ENCODE measurements at places on chromosomes 7 and 10.

- no peak for DNase-seq
Observed at GRCh38 chr10:129890170-129890569, 73.9 kb downstream of the EBF3 start.

- DNase-seq: no peak
Observed at GRCh38 chr7:155744971-155745683, 67.1 kb downstream of the SHH start.

DNA sequence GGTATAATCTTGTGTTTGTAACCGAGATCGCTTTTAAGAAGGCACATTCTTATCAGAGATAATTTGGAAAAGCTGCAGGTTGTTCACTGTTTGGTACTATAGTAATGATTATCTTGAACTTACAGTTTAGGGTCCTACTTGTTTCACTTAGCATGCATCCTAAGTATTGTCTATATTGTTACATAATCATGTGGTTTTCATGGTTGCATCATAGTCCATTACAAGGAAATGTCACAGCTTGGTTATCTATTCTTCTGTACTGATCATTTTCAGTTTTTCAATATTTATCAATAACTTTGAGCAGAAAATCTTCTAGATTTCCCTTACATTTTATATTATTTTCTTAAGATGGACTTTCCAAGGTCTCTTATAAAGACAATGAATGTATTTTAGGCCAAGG is 116.3 kb downstream of the PLPP4 start:
- DNase-seq: no peak

DNA sequence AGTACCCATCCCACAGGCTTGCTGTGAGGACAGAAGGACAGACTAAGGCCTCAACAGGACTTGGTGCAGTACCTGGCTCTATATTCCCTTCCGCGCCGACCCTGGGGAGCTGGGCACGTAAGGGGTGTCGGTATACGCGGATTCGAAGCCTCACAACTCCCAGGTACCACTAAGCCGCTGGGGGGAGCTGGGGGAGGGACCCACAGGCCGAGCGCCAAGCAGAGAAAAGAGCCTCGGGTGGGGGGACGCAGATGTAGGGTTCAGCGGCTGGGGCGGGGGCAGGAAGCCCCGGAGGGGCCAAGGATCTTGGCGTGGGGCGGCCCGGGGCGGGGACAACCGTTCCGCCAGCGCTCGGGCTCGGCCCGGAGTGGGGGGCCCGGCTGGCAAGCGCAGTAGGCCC is 126.4 kb upstream of the ZNF746 start:
- DNase-seq: no peak

DNA sequence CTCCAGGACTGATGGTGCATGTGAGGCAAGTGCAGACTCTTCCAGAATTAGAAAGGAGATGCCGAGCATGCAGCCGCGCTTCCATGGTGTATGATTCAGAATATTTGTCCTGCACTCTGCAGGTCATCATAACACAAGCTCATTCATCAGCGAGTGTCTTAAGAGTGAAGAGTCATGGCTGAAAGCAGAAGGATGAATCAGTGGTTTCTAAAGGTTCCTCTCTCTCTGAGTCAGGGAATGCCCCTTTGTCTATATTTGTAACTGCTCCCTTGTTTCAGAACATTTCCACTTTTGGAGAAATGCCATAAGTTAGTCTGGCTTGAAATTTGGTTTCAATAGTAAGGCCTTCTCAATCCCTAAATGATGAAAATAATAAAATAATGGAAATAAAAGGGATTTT is 52.3 kb downstream of the HECW1 start:
- DNase-seq: peak; percentile 61

GRCh38 chr7:125136755-125137532 is 207.3 kb upstream of the POT1 start:
- no peak for DNase-seq

DNA sequence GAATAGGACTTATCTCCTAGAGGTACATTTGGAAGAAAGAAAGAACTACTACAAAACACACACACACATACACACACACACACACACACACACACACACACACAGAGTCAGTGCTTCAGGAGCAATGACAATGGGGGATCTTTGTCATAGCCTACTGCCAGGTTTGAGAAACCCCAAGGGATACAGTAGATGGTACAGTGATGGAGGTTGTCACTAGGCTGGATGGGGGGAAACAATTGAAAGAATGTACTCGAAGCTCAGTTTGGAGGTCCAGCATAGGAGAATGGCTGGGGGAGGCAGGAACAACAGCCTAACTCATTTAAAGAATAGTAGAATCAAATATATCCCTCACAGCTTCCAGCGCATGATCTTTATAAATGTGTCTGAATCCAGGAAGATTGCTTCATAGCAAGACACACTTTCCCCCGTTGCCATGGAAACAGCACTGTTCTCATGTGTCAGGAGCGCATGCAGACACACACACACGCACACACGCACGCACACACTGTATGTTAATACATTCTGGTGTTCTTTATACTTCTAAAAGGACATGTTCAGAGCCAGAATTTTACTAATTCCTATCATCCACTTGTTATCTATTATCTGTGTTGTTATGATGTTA is 32.6 kb upstream of the ZNRF2 start:
- no peak for DNase-seq

DNA sequence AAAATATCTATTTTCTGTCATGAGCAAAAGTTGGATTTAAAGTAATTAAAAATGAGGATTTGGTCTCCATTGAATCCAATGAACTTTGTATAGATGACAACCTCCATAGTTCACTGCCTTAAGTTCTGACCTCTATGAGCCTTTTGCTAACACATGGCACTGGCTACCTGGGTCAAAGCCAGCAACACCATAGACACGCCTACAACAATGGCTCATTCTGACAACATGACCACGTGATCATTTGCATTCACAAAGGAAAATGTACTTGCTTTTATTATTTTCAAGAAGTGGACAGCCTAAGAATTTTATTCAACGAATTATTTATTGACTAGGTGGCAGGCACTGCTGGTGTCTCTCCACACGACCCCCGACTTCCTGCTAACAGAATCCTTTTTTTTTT is 90.6 kb downstream of the CARD11 start:
- DNase-seq: no peak

- no peak for DNase-seq
Observed at GRCh38 chr7:108270385-108271015, 140.3 kb upstream of the LAMB4 start.

DNA sequence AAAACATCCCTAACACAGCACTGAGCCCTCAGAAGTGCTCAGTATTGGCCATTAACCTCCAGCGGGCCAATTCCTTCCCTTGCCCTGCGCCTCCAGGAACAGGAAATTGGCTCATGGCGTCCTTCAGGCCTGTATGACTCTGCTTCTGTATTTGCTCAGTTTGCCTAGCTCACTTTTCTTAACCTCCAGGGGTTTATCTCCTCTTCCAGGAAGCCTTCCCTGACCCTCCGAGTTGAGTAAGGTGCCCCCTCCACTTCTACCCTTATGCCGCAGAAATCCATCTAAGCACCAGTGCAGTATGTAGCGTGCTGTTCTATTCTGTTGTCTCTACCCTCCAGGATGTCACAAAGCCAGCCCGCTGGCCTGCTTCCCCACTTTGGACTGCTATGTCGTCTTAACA is 1.1 kb upstream of the SFXN4 start:
- no peak for DNase-seq

DNA sequence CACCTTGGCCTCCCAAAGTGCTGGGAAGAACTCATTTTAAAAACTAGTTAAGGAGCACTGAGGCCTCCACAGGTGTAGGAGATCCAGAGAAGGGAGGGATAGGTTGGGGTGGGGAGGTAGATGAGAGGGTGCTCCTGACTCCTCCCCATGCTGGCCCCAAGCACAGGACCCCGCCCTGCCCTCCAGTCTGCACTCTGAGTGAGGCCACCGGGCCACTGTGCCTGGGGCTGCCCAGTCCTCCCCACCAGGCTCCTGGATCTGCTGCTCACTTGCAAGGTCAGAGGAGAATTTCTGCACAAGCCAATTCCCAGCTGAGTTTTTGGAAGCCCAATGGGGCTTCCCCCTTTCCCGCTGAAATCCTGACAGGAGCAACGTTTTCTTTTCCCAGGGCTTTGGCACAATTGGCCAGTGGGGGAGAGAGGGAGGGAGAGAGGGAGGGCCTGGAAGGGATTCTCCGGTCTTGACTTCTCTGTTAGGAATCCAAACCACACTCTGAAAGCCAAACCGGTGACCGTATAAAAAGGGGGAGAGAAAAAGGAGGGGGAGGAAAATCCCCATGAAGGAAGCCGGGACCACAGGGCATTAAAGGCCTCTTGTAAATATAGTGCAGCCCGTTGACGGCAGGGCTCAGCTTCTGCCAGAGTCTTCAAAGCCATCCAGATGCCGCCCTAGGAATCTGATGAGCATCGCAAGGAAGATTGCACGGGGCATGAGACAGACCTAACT is 116.2 kb downstream of the SH3PXD2A start:
- no peak for DNase-seq

DNA sequence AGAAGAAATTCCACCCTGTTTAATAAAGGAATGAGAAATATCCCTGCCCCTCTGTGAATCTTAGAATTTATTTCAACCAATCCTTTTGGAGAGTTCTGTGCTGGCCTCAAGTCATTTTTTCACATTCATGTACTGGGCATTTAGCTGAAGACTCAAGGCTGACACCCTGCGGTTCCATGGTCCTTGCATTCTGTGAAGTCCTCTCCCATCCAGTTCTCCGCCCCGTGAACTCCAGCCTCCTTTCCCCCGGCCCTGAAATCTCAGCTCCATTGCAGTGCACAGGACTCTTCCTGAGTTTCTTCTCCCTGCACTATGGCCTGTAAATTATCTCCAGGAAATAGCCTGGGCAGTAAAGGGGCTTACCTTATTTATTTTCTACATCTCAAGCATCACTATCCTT is 183.0 kb upstream of the KCND2 start:
- DNase-seq: no peak

DNA sequence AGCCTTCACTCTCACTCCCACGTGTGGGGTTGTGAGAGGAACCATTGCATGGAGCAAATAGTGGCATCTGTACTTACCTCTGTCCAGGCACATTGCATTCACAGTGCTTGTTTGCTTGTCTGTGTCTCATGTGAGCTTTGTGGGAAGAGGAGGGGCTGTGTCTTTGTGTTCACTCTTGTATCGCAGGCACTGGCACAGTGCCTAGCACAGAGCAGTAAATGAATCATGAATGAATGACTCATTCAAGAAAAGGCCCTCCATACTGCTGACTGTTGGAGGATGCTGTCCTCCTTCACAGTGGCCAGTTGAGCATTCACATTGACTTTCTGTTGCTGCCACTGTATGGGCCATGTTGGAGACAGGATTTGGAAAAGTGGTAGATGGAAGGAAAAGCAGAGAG is 125.3 kb downstream of the SORCS3 start:
- no peak for DNase-seq

DNA sequence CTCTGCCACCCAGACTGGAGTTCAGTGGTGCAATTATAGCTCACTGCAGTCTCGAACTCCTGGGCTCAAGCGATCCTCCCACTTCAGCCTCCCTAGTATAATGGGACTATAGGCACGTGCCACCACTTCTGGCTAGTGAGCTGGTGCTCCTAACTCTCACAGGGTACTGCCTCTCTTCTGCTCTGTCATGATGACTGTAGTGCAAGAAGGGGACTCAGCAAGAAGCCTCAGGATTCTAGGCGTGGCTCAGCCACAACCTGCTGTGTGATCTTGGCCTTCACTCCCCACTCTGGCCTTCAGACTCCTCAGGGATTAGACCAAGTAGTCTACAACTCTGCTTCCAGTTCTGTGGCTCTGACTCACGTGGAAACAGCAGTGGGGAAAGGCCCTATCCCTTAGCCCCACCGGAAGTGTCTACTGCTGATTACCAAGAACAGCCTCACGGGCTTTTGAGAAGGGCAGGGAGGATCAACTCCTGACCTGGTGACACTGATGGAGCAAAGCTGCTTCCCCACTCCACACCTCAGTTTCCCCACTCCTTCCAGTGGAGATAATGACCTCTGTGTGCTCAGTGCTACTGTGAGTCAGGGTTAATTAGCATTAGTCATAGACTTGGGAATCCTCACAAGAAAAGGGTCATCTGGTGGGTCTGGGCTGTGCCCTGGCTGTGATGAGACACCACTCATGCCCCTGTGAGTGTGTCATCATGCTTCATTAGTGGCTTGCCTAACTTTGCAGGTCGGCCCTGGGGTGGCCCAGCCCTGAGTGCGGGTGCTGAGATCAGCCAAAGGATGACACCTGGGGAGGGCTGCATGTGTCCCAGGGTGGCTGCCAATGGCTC is 41.1 kb downstream of the ZC3HC1 start:
- DNase-seq: peak; percentile 17

- no peak for DNase-seq
Observed at GRCh38 chr10:33884604-33885003, 550.1 kb upstream of the NRP1 start.

DNA sequence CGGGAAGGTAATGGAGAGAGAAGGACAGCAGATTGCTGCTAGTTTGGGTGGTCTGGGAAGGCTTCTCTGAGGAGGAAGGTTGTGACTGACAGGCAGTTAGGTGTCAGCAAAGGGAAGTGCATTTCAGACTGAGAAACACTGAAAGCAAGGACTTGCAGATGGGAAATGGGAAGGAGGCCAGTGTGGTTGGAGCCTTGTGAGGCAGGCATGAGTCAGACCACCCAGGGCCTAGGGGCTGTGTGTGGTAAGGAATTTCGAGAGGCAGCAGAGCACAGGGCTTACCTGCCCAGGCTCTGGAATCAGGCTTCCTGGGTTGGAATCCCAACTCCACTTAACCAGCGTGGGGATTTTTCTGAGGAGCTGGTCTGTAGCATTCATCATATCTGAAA is 53.5 kb downstream of the NRF1 start:
- DNase-seq: no peak

DNA sequence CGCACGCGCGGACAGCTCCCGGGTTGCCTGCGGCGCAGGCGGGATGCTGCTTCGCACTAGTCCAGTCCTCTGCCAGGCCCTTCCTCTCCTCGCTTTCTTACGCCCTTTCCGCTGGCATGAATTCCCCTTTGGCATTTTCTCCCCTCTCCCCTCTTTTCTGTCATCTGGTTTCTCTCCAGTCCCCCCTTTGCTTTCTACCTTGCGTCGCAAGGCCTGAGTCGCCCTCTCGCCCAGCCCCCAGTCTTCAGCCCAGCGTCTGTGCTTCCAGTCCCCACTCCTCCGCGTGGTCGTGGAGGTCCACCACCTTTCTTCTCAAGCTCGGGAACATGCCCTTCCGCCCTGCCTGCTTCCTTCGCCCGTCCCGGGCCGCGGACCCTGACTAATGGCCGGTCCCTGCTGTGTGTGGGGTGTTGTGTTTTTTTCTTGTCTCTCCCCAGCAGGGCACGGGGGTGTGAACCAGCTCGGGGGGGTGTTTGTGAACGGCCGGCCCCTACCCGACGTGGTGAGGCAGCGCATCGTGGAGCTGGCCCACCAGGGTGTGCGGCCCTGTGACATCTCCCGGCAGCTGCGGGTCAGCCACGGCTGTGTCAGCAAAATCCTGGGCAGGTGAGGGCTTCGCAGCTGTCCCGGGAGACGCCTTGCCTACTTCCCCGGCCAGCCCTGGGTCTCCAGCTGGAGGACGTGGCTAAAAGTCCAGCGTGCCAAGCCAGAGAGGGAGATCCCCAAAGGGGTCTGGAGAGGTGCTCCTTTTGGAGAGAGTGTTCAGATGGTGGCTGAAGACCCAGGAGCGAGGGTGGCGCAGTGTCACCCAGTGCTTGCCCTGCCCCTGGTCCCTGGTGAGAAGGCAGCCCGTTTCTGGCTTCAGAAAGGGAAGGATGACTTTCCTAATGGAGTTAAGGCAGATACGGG is 4.2 kb downstream of the PAX2 start:
- DNase-seq: no peak

GRCh38 chr10:46546591-46547540 is 9.6 kb downstream of the GPRIN2 start:
- no peak for DNase-seq

- DNase-seq: no peak
Observed at GRCh38 chr7:88291398-88292173, 15.1 kb downstream of the STEAP4 start.

- DNase-seq: peak; percentile 20
Observed at GRCh38 chr10:107814865-107815487, 650.5 kb upstream of the SORCS1 start.

GRCh38 chr7:2006921-2007381 is 225.8 kb downstream of the MAD1L1 start:
- no peak for DNase-seq

All from GM12878 (cell line).